Prostate gland (tissue), 2 donors: ENCODE measurements at places on chromosomes 16 and 17. TPM values are rescaled to one million over a fixed set of nuclear protein-coding genes. Genes with fewer than 3 reads are reported as not detected.

The GPR139 gene
- total RNA-seq, result not detected

The CTRB1 gene
- 7.0 TPM for total RNA-seq

The KRT13 gene
- 38.4 TPM for total RNA-seq

The TEKT1 gene
- 1.4 TPM for total RNA-seq

The HOXB9 gene
- 0.09 TPM for total RNA-seq

The PLXDC1 gene
- total RNA-seq, result 5.4 TPM
